Stimulated activated CD4-positive, alpha-beta T cell treated with anti-CD3 and anti-CD28 coated beads, Interleukin-1b, Interleukin-23, amount 100 ng/mL, for 4 hours (primary cell): ENCODE measurements at places on chromosomes 13 and 19.
A peak's percentile ranks its signal among the peaks of the same experiment; 100 is the strongest.

DNA sequence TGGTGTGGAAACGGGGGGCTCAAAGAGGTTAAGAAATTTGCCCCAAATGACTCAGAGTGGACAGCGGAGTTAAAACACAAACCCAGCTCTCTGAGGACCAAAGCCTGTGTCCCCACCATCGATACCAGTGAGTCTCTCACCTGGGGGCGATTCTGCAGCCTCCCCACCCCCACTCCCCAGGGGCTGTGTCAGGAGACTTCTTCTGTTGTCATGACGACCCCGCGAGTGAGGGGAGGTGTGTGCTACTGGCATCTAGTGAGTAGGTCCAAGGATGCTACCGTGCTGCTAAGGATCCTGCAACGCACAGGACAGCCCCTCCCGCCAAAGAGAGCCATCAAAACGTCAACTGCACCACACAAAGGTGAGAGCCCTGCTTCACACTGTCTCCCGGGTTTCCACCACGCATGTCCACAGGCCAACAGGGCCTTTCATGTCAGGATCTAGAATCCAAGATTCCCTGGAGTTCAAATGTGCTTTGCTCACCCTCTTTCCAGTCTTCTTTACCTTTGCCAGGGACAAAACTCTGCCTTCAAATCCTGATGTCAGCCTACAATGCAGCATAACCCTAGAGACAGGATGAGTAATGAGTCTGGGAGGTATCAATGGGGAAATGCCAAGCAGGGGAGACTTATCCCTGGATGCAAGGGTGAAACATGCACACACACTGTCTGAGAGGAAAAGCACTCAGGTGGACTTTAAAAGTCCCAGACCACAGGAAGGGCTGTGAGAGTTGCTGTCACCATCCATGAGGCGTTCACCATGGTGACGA, 3.9 kb downstream of the RANBP3 start:
- no peak for DNase-seq

DNA sequence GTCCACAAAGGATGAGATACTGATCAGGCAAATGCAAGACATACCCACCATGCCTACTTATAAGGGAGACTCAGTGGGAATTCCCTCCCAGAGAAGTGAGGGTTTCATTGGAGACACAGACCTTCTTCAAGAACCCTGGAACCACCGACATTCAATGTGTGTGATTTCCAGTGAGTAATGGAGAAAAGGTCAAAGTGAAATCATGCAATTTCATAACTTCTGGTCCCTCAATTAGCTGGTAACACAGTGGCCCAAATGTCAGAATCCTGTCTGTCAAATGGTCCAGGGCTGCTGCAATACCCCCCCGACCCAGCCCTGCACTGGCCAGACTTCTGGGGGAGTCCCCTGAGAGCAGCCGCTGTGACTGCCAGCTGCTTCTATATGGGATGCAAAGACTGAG, 4.7 kb upstream of the METTL21C start:
- DNase-seq: no peak

GRCh38 chr13:63409791-63410351, 1994.2 kb upstream of the PCDH20 start:
- no peak for DNase-seq

DNA sequence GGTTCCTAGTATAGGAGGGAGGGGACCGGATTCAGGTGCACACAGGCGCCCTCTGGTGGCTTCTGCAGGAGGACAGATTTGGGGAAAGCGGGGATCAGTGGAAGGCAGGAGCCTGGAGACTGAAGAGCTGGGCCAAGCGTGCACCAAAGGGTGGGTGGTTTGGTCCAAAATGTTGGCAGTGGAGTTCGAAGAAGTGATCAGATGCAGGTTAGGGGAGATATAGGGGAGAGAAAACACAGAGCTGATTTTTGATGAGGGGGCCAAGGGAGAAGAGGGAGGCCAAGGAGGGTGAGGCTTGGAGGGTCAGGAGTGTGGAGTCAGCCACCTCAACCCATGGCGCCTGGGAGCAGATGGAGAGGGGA, 6.8 kb upstream of the CARM1 start:
- peak; percentile 76 for DNase-seq

DNA sequence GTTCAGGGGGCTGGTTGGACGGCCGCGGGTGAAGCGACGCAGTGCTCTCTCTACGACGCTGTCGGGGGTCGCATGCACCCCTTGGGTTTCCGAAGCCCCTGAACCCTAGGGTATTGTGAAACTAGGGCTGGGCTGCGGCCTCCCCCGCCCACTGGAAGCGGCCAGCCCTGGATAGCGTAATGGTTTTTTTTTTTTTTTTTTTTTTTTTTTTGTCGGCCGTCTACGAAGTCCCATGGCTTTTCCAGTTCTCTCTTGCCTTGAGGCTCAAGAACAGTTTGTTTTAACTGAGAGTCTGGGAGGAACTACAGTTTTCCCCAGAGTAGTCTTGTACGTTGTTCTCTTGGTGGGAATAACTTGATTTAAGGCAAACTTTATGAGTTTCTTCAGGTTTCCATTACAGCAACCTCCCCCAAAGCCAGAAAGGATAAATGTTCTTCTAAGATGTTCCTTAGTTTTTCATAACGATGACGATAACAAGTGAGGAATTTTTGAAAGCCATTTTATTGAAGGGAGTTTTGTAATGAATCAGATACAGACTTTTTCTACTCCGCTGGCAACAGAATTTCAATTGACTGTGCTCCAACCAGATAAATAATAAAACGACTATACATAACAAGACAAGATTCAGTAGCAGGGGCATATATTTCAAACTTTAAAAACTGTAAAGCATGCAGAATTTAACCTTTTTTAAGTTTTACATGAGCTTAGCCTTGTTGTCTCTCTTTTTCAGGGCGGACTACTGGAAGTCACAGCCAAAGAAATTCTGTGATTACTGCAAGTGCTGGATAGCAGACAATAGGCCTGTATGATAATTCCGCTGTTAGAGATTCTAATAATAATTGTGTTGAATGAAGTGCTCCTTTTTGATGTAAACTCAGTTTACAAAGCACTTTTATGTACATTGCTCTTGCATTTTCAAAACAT, 867 bp downstream of the WBP4 start:
- no peak for DNase-seq

- no peak for DNase-seq
These were observed 290.4 kb downstream of the DACH1 start for GRCh38 chr13:71576571-71576970.

DNA sequence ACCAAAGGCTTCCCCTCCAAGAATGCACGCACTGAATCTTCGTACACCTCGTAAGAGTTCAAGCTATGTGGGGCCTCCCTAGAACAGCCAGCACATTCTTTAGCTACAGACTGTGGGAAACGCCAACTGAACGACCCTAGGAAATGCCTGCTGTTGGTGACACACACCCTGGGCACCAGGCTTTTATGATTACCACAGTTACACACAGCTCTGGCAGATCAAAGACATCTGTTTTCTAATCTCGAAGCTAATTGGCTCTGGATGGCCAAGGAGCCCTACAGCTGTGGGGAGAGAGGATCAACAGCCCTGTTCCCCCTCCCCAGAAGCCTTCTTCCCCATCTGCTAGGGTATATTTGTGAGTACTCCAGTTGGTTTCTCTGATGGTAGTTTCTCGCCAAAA, 123.0 kb downstream of the COL4A1 start:
- DNase-seq: no peak

DNA sequence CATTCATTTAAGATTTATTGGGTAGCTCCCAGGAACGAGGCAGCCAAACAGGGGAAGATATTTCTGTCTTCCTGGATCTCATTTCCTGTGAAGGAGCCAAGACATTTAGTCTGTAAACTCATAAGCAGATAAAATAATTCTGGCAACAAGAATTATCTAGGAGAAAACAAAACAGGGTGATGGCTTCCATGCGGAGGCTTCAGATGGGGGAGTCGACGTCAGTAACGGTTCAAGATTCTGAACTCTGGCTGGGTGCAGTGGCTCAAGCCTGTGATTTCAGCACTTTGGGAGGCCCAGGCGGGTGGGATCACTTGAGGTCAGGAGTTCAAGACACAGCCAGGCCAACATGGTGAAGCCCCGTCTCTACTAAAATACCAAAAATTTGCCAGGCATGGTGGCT, 1.3 kb downstream of the GNA15 start:
- DNase-seq: no peak

GRCh38 chr13:77360032-77360685, 33.3 kb upstream of the MYCBP2 start:
- no peak for DNase-seq

GRCh38 chr13:51136276-51136980, 25.4 kb upstream of the C13orf42 start:
- no peak for DNase-seq

DNA sequence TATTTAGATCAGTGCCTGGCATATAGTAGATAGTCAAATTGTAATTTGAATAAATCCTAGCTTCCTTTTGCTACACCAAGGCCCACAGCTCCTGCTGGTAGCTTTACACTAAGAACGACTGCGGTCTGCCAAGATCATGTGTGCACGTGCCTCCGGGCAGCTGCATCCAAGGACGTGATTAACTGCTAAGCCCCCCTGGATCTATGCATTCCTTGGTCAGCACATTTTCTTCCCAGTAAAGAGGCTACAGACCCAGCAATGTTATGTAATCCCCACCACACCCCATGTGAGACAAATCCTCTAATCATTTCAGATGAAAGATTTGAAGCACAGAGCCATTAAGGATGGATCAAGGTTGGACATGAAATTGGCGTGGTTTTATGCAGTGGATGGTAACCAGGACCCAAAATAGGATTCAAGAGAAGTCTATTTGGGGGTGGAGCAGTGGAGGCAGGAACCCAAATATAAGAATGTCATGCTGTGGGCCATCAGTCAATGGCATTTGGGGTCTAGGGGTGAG, 65.2 kb upstream of the PEG3 start:
- no peak for DNase-seq

GRCh38 chr13:33723772-33724435, 94.0 kb upstream of the RFC3 start:
- peak; percentile 46 for DNase-seq

GRCh38 chr13:42553098-42554046, 20.6 kb upstream of the TNFSF11 start:
- DNase-seq: no peak

GRCh38 chr13:22893204-22893603, 287.6 kb upstream of the SGCG start:
- no peak for DNase-seq

DNA sequence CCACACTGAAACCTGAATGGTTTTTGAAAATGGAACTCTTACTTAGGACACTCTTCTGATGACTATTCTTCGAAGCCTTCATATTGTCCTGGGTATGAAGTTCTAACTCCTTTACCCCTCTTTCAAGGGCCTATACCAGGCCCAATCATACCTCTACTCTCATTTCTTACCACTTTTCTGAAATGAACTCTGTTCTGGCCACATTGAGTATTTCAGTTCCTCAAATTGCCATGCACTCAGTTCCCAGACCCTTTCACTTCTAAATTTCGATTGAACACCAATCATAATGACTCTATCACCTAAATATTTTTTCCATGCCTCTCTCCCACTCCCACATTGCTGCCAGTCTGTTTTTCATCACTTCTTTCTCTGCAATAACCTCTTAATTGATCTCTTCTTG, 53.7 kb downstream of the LACC1 start:
- DNase-seq: no peak

- DNase-seq: no peak
These were observed 12.2 kb downstream of the GTF2F2 start for GRCh38 chr13:45132369-45133064.

DNA sequence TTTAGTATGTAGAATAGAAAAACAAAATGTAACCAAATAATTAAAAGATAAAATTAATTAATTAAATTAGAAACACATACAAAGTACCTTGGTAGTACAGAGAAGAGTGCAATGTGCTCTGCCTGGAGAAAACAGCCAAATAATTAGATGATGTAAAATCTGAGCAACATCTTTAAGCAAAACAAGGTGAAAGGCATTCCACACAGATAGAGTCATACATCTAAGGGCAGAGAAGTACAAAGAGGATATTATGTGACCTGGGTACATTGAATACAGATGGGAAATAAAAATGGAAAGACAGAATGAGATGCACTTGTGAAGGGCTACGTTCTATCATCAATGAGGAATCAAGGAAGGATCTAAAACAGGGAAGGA, 25.2 kb upstream of the FNDC3A start:
- DNase-seq: no peak

- peak; percentile 28 for DNase-seq
These were observed 207.4 kb upstream of the RFC3 start for GRCh38 chr13:33610438-33611120.

DNA sequence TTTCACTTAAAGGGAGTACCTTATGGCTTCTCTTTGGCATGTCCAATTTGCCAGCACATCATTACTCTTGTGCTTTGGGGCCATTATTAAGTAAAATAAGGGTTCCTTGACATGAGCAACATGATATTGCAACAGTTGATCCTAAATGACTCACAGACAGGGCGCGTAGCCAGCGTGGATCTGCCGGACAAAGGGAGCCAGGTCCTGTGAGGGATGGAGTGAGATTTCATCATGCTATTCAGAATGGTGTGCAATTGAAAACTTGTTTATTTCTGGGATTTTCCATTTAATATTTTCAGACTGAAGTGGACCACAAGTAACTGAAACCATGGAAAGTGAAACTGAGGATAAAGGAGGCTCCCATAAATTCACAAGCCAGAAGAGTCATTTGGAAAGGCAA, 48.6 kb upstream of the WASF3 start:
- no peak for DNase-seq

GRCh38 chr19:48190288-48190884, 19.9 kb downstream of the ZSWIM9 start:
- no peak for DNase-seq

- DNase-seq: no peak
These were observed 26.0 kb upstream of the MAB21L1 start for GRCh38 chr13:35502456-35502855.

DNA sequence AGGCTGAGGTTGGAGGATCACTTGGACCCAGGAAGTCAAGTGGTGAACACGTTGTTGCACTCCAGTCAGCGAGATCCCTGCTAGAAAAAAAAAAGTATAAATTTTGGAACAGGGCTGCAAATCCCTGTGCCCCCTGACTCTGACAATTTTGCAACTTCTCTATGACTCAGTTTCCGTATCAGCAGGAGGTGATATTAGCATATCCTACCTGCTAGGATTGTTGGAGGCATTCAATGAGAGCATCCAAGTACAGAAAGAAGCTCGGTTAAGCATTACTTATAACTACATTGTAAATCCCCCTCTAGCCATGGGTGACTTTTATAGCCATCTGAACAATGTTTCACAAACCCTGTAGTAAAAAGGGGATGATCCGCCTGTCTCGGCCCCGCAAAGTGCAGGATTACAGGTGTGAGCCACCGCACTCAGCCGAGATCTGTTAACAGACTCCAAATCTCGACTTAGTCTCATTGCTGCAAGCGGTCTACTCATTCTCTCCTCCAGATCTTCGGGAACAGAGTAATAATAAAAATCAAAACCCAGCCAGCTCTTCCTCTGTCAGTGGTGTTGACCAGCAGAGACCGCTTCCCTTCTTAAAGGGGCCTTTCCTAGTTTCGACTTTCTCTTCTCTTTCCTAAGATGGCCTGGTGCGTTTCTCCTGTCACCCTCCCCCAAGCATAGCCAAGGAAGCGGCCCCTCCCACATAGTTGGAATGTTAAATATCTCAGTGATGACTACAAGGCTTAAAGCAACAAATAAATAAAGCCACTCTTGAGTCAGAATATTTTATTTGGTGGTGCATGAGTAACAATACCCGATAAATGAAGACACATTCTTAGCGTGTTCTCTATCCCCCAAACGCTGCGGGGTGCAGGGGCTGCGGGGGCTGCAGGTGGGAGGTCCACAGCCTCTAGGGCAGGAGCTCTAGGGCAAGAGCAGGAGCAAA, 10.3 kb upstream of the BICRA start:
- no peak for DNase-seq

- no peak for DNase-seq
These were observed 23.5 kb downstream of the RHPN2 start for GRCh38 chr19:33040994-33041827.
